ENCODE measurements at places on chromosomes 2 and 18. TPM values are rescaled to one million over a fixed set of nuclear protein-coding genes. Genes with fewer than 3 reads are reported as not detected.
A peak's percentile ranks its signal among the peaks of the same experiment; 100 is the strongest.

GRCh38 chr18:10234912-10235660 lies 219.3 kb upstream of the APCDD1 start:
- H3K27ac ChIP-seq = no peak overlapping the region
- H3K4me1 ChIP-seq = peaks cover 35% of the 10 kb centered on the region

DNA sequence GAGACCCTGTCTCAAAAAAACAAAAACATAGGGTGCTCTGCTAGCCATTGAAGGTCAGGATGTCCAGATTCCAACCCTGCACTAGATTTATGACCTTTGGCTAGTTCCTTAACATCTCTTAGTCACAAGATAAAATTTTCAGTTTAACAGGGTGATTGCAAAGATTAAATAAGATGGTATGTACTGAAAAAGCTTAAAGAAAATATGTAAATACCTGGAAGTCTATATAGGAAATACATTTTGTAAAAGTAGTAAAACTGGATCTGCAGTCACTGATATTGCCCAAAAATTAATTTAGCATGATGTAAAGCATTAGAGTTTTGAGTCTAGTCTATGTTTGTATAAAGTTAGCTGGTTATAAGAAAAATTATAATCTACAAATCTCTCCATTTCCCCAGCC lies 5.4 kb upstream of the COX7A2L start:
- H3K4me1 ChIP-seq = peaks cover 12% of the 10 kb centered on the region
- H3K27ac ChIP-seq = no peak overlapping the region
- H3K4me3 ChIP-seq = no peak overlapping the region
- no peak for DNase-seq

GRCh38 chr2:155062250-155062921 lies 363.9 kb downstream of the KCNJ3 start:
- no peak overlapping the region for H3K27ac ChIP-seq
- no peaks in the 10 kb centered on the region for H3K27me3 ChIP-seq
- no peak for DNase-seq
- H3K36me3 ChIP-seq = no peaks in the 10 kb centered on the region
- no peak overlapping the region for H3K4me3 ChIP-seq

Gene CRYGD
- not detected for total RNA-seq

GRCh38 chr2:100321866-100322820 lies at the start of gene LONRF2:
Gene LONRF2, minus strand, starts transcription at chr2:100322501. Its CDS starts 408 bp downstream, at chr2:100322093.
- H3K27me3 ChIP-seq = no peaks in the 10 kb centered on the region
- H3K4me3 ChIP-seq = peak within 1 kb of the TSS; percentile 75
- peak within 1 kb of the TSS; percentile 95 for H3K27ac ChIP-seq
- H3K4me1 ChIP-seq = peaks cover 12% of the 10 kb centered on the region
- H3K36me3 ChIP-seq = no peaks in the 10 kb centered on the region

DNA sequence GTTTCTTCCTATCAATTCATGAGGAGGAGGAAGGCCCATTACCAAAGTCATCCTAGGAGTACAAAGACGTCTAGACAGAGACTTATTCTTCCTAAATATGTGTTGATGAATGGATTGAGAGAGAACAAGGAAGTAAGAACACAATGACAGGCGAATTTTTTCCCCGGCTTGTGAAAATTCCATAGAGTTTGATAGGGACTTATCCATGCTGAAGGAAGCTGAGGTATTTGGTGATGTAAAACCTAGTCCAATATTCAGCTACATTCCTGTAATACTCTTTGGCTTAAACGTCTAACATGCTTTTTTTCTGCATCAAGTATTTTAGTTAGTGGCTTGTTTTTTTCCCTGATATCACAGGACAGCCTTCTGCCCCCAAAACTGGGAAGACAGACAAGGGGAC lies 121.9 kb upstream of the MYT1L start:
- DNase-seq = no peak
- no peaks in the 10 kb centered on the region for H3K27me3 ChIP-seq
- H3K4me1 ChIP-seq = no peaks in the 10 kb centered on the region

DNA sequence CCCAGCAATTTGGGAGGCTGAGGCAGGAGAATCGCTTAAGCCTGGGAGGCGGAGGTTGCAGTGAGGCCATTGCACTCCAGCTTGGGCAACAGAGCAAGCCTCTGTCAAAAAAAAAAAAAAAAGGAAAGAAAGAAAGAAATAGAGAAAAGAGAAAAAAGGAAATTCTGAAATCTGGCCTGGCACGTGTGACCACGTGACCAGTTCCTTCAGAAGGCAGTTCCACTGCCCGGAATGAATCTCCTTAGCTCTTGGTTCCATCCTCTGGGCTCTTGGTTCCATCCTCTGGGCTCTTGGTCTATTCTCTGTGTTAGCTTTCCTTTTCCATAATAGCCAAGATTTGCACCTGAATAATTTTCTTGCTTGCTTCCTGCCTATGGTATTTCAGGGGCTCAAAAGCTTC lies 5.3 kb upstream of the POMC start:
- DNase-seq = no peak
- no peak overlapping the region for H3K4me3 ChIP-seq
- H3K27ac ChIP-seq = no peak overlapping the region
- H3K4me1 ChIP-seq = peaks cover 3% of the 10 kb centered on the region

GRCh38 chr18:36488131-36488530 lies 190.6 kb downstream of the FHOD3 start:
- H3K27ac ChIP-seq = no peak overlapping the region
- H3K4me3 ChIP-seq = no peak overlapping the region
- H3K4me1 ChIP-seq = no peaks in the 10 kb centered on the region
- H3K36me3 ChIP-seq = no peaks in the 10 kb centered on the region

Gene GAREM2
- total RNA-seq = 5.5 TPM

- no peaks in the 10 kb centered on the region for H3K4me1 ChIP-seq
- no peak overlapping the region for H3K27ac ChIP-seq
- H3K36me3 ChIP-seq = no peaks in the 10 kb centered on the region
- no peak for DNase-seq
Observed at GRCh38 chr2:74447230-74447999, 5.7 kb upstream of the RTKN start.

Gene GALNT13
- 0.39 TPM for total RNA-seq

Gene GRB14
- total RNA-seq = 3.3 TPM

Gene LAMA3
- total RNA-seq = 12.9 TPM

Gene STARD6
- total RNA-seq = not detected

Gene GPBAR1
- total RNA-seq = 0.42 TPM

Gene ZFP36L2
- 117 TPM for total RNA-seq

Gene SERPINB12
- total RNA-seq = not detected

Gene REG3A
- total RNA-seq = not detected
